ENCODE measurements at places on chromosomes 1 and 21.
A peak's percentile ranks its signal among the peaks of the same experiment; 100 is the strongest.

DNA sequence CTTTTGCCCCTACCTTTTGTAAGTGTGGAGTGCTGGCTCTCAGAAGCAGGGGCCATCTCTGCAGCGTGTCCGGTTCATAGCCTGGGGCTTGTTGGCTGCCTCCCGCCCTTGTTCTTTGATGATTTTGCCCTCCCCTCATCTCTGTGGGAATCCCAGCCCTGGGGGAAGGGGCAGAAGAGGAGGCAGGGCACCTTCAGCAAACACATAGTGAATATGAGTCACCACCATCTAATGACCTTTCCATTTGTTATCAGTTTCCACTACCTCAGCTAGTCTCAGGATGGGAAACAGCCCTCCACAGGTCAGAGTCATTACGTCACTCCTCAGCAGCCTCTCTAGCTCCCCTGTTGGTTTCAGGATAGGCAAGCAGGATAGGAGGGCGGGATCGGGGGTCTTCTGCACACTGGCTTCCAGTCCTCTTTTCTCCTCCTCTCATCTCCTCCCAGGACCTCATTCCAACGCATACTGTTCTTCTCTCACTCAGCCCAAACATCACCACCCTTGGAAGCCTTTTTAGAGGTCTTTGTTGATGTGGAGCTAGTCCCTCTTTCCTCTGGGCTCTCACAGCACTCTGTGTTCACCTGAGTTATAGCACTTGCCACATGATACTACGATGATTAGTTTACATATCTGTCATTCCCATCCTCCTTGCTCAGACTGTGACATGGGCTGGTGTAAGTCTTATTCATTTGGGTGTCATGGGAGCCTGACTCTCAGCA is 15.8 kb downstream of the GADD45A start:
- no peak for DNase-seq

DNA sequence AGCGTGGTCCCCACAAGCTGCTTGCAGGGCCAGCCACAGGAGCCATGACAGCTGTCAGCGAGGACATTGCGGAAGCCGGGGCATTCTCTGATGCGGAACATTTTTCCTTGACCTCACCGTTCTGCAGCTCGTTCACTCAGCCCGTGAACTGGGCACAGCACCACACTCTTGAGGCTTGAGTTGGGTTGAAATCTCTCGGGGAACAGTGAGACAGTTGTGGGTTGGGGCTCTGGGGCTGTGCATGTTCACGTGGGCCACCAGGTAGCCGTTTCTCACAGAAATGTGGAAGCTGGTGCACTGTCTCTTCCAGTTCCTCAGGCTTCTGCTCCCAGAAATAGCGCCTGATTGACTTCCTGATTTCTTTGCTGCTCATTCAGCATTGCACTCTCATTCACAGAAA is 69.8 kb downstream of the SPSB1 start:
- DNase-seq = peak; percentile 52

DNA sequence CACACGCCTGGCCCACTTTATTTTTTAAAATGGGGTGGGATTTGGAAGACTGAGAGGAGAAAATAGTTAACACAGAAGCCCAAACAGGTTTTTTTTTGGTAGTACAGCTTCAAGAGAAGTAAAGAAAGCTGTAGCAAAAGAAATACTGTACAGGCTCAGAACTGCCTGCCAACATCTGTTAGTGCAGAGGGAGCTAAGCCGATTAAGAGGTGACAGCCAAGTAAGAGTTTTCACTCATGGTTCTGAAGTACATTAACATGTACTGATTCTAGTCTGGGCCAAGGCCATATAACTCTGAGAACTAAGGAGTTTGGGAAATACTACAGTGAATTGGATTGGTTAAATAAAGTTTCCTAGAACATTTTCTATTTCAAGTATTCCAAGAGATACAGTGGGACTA is 51.6 kb downstream of the EIF2B3 start:
- DNase-seq = no peak

DNA sequence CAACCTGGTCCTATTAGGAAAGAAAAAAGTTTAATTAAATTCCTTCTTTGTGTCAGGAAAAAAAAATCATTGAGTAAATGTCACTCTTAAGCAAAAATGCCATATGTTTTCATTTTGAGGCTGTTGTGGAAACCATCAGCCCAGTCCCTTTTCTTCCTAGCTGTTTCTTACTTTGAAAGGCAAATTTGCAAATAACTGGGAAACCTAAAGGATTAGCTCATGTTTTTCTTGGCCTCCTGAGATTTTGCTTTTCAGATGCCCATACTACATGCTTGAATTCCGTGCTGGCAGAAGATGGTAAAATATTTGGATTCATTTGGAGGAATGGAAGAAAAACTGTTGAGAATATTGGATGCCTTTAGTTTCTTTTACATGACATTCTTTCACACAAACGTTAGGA is 182.1 kb upstream of the ADAMTS5 start:
- DNase-seq = no peak

- DNase-seq = no peak
Observed at GRCh38 chr1:97621955-97622354, 298.9 kb downstream of the DPYD start.

GRCh38 chr1:232766904-232767303 is 38.3 kb upstream of the MAP10 start:
- no peak for DNase-seq

DNA sequence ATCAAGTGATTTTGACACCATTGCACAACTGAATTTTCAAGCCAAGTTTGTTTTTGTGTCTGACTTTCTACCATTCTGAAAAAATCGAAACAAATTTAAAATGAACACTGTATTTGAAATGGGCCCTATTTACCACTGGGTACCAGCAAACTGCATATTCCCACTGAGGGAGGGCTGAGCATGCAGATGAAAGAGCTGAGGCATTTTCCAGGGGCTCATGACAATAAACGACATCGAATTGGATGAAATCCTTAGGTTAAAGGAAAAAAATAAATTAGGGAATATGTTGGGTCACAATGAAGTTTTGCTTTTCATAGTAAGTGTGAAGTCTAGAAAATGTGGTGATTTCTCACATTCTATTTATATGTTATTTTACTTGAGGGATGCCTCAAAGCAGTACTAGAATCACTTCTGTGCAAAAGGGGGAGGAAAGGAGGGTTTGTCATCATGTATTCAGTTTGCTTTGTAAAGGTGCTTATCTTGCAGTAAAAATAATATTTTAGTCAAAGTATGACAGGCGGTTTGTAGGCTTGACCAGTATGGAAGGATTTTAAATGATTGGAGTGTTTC is 11.2 kb downstream of the ZBTB18 start:
- no peak for DNase-seq

- no peak for DNase-seq
Observed at GRCh38 chr1:88851303-88852063, 39.9 kb downstream of the GTF2B start.

DNA sequence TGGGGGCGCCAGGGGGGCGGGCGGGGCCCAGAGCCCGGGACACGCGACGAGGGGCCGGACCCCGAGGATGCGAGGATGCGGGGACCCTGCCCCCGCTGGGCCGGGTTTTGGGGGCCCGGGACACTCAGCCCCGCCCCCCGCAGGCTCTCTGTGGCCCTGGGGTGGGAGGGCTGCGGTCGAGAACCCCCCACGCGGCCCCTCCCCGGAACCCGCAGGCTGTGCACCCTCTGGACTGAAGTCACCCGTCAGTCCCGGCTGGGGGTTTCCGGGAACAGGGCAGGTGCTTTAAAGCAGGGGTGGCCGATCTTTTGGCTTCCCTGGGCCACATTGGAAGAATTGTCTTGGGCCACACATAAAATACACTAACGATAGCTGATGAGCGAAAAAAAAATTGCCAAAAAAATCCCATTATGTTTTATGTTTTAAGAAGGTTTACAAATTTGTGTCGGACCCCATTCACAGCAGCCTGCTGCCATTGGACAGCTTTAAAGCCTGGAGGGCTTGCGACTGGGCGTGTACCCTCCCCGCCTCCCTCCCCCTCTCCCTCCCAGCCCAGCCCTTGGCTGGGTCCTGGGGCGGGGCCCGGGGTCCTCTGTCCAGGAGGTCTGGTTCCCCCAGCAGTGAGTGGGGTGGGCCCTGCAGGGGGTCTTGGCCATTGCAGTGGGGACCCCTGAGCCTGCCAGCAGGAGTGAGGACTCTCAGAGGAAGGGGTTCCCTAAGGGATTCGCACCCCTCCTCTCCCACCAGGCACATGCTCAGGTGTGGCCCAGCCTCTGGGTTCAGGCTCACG is 21.6 kb upstream of the C1orf159 start:
- DNase-seq = no peak

DNA sequence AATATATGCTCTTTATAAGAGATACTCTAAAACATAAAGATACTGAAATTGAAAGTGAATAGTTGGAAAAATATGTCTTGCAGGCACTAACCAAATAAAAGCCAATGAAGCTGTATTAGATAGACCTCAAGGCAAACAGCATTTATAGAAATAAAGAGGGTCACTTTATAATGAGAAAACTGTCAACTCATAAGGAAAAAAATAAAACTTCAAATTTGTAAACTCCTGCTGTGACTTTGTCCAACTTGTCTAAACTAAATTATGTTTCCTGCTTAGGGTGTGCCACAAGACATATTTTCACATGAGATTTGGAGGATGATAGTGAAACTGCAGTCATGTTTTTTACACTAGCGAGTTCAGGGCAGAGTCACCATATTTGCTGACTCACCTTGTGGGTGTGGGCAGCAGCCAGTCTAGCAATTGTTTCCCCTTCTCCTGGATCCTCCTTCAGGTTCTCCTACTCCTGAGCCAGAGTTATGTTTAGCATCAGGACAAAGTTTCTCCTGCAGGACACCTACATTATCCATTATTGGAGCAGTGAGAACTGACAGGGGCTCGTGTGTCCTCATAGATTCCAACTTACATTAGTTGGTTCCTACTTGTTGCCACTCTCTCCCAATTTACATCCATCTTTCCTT is 43.8 kb downstream of the CD53 start:
- DNase-seq = no peak

DNA sequence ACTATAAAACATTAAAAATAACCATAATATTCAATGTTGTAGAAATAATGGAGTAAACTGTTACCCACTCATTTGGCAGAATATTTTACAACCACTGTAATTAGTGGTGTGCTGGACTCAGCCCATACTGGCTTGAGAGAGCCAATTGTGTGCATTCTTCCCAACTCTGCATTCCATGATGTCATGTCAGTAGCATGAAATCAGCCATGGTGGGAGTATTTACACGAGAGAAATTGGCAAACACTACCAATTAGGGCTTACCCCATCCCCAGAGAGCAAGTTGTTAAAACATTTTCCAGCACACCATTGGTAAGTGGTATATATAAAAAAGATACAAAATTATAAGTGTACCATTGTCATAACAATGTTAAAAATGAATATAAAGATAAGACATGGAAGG is 19.1 kb upstream of the QSOX1 start:
- no peak for DNase-seq

- DNase-seq = peak; percentile 59
Observed at GRCh38 chr21:31354604-31355443, 10.8 kb upstream of the TIAM1 start.

- DNase-seq = peak; percentile 83
Observed at GRCh38 chr1:243475966-243476365, 220.1 kb downstream of the SDCCAG8 start.

DNA sequence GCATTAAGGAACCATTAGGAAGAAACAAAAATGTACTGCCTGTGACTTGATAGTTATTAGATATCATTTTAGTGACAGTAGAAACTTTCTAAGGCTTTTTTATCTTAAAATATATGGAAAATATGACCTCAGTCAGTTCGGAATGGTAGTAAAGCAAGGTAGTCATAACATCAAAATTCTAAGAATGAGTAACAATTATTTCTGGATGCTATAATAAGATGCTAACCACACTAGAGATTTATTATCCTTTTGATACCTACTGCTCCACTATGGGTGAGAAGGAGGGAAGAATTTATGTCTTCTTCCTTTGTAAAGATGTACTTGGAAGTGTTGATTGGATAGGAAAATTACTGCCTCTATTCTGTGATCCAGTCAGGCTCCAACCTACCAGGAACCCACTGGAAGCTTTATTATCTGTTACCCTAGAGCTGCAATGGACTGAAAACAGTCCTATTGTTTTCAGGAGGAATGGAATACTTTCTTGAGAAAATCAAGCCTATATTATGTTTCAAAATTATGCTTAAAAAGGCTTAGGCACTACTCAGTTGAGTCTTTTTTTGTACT is 8.8 kb downstream of the FMN2 start:
- DNase-seq = no peak

- DNase-seq = no peak
Observed at GRCh38 chr21:34687065-34687464, 18.3 kb downstream of the CLIC6 start.

DNA sequence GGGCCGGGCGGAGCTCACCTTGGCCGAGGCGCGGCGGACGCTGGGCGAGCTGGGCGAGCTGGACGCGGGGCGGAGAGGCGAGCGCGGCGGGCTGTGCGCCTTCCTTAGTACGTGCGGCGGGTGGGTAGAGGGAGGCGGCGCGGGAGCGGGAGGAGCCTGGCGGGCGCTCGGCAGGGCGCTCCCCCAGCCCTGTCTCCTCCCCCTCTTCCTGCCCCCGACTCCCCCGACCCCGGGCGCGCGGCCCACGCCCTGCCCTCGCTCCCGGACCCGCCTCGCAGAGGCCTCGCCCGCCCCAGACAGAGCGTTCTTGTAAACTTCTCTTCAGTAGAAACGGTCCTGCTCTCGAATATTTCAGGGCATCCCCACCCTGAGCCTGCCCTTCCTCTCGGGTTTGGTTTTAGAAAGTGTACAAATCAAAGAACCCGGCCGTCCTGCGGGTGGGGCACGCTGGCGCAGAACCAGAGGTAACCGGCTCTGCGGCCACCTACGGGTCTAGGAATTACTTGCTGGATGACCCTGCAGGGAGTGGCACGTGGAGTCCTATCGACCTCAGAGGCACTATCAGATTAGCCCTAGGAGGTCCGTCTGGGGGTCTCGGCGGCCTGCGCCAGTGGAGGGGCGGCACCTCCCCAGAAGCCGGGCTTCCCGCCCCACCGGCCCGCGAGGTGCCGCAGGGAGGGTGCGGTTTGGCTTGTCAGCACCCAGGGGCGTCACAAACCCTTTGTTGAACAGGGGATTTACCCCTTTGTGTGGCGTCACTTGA is at the start of gene S100A10:
TSS of gene S100A10 (minus strand) at position 126 of the 763 bp plus-strand sequence. CDS start 7,629 bp downstream, outside the sequence.
- DNase-seq = peak; percentile 75

GRCh38 chr21:39533545-39534380 is 79.0 kb upstream of the B3GALT5 start:
- DNase-seq = no peak

- no peak for DNase-seq
Observed at GRCh38 chr21:38277501-38278131, 20.8 kb downstream of the KCNJ15 start.

DNA sequence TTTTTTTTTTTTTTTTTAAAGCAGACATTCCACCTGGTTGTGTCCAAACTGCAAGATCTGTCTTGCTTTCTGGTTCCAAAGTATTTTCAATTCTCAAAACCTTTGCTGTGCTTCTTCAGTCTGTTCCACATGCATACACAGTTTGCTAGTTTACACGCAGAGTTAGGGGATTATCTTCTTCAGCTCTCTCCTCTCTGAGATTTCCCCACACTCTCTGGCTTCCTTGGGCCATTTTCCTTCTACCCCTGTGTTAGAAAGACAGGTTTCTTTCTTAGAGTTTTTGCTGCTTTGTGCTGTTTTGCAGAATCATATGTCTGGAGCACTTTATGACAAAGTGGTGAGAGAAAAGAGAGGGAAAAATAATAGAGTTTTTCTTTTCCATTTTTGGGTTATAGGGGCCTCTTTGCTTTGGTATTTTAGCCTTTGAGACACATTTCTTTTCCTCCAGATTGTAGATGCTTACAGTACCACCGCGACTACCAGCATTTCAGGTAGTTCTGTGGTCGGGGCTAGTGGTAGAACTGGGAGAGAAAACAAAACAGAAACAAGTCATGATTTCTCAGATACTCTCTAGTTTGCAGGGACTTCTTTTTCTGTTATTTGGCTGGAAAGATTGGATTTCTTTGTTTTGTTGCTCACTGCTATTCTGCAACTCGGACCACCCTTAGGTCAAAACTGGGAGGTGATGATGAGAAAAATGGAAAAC is 66.3 kb downstream of the RABGAP1L start:
- DNase-seq = no peak
